ENCODE measurements at places on chromosomes 7 and 10.

GRCh38 chr7:120060875-120061274 lies 212.1 kb upstream of the KCND2 start:
- no peak for DNase-seq

DNA sequence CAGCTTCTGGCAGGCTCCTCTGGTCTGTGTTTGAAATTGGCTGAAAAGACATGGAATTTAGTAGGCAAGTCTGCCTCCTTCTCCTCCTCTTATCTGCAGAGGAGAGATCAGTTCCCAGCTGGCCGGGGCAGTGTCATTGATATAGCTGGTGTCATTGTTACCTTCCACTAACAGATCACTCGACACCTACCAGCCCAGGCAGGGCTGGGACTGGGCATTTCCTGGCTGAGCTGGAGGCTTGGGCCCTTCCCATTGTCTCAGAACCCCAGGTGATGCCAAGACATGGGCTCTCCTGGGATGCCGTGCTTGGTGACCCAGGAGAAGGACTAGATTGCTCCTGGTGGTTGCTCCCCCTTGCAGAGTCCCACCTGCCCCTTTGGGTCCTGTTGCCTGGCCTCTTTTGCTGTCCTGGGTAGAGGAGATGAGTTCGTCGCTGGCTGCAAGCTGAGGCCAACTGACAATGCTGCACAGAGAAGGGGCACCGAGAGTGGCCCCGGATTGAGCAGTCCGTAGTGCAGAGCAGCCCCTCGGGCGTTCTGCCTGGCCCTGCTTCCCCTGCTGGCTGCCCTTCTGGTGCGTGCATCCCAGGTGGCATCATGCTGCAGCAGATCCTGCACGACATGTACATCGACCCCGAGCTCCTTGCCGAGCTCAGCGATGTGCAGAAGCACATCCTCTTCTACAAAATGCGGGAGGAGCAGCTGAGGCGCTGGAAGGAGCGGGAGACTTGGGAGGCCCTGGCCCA lies at the start of gene SH2D4B:
Gene SH2D4B, plus strand, starts transcription at position 167 of the 745 bp plus-strand sequence. Its CDS starts 430 bp downstream, at position 597.
- no peak for DNase-seq

GRCh38 chr7:24767878-24768569 lies 10.8 kb upstream of the GSDME start:
- DNase-seq: peak; percentile 5

DNA sequence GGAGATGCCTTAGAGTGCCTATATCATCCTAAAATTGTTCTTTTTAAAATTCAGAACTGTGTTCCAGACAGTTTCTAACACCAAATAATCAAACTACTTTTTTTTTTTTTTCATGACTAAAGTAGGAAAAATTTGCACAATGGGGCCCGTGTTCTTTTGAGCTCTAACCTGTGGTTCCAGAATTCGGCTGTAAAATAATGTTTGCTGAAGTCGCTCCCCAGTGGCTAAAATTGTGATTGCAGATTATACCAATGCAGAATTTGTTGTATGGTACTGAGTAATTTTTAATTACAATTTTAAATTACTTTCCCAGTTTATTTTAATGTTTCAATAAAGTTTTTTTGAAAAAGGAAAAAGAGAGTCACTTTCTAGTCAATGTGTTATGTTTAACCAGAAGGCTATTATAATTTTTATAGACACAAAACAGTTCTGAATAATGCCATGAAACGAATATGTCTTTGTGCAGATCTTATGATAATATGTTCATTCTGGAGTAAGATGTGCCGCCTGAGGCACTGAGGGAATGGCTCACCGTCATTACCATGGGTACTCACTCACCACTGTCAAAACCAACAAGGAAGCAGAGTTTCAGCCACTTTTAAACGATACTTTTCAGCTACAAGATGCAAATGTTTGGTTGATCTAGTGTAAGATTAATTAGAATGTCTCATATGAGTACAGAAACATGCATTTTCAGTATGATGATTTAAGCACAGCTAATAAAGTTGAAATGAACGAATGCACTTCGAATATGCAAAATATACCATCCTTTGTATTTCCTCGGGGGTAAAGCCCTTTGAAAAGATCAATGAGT lies 173.6 kb downstream of the PRKCQ start:
- no peak for DNase-seq

DNA sequence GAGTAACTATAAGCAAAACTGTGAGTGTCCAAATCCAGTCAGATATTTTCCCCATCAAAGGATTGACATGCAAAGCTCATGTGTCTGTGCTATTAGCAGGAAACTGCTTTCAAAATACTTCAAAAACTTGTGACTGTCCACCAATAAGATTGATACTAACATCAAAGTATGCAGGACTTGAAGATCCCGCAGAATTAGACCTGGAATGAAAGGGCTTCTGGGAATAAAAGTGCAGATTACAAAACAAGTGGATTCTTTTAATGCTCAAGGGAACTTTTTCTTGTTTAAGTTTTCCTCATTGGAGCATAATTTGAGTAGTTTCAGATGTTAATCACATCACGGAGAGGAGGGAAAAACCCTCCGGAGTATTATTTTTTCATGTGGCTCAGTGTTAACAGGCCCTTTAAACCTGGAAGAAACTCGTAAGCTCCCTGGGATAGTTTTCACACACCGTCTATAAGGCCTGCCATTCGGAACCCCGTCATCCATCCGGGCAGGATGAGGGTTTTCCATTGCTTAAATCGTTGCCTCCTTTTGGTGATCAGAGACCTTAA lies 33.9 kb upstream of the MKX start:
- DNase-seq: no peak

DNA sequence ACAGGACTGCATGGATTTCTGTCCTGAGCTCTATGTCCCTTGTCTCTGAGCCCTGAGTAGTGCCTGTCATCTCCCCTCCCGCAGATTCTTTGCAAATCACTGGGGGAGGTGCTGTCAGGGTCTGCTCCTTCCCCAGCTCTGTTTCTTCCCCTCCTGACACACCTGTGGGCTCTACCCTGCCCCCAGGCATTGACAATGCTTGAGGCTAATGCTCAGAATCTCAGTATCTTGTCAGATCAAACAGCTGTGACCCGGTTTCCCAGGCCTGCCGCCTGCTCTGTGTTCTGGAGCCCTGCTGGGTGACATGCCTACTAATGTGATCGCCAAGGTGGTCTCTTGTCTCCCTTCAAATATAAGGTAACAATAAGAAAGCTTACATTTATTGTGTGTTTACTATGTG lies 209.0 kb downstream of the POU6F2 start:
- no peak for DNase-seq

DNA sequence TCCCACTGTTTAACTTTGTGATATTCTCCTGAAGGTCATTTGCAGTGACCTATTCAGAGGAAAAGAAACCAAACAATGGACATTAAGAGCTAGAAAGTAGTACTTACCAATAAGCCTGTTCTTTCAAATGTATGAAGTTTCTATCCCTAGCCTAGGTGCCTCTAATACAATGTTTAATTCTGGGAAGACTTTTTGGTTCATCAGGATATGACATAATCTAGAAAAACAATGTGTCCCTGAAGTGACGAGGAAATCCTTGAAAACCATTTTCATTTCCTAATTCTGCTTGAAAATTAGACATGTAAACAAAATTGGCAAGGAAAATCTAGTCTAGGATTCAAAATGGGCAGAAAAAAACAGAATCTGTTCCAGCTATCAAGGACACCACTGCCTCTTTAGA lies 36.1 kb downstream of the ARHGAP19 start:
- DNase-seq: no peak

DNA sequence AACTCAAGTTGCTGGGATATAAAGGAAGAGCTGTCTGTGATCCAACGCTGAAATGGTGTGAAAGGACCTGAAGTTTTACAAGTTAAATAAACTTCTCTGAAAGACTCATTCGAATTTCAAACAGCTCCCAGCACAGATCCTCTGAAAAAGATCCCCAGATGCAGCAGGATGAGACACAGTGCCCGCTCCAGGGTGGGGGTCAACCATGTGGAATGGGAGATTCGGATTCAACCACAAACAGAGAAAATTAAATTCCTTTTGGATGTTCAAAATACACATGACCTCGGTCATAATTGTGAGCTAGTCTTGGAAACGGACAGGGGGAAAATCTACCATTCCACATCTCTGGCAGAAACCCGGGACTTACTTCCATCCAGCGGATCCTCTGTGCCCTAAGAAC lies 119.6 kb downstream of the PRKAG2 start:
- DNase-seq: no peak

DNA sequence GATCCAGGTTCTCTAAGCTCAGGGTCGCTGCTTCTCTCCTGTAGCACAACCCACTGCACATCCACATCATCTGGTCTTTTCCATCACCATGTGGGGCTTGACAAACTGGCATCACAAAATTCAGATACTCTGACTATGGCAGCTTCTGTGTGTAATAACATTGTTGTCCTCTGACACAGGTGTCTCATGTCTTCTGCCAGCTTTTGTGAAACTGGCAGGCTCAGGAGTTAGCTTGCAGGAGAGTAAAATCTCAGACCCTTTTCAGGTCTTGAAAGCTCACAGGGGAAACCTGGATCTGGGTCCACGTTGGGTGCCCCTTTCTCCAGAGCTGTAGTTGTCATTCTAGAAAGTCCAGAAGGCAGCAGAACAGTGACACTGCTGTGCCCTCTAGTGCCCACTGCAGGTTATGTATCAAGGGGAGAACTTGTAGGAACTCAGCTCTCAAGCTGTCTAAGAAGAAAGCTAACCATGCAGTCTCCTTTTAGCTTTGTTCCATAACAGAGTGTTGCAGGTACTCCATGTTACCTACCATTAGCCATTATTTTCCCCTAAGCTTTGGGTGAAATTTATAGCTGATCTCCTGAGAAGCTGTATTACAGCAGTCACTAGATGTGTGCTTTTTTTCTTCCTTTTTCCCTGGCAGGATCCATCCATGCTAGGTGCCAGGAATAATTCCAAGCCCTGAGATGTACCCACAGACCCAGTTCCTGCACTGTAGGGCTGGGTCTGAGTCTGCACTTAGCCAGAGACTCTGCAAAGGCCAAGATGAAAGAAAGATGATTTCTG lies 102.7 kb downstream of the ZNF248 start:
- peak; percentile 30 for DNase-seq

DNA sequence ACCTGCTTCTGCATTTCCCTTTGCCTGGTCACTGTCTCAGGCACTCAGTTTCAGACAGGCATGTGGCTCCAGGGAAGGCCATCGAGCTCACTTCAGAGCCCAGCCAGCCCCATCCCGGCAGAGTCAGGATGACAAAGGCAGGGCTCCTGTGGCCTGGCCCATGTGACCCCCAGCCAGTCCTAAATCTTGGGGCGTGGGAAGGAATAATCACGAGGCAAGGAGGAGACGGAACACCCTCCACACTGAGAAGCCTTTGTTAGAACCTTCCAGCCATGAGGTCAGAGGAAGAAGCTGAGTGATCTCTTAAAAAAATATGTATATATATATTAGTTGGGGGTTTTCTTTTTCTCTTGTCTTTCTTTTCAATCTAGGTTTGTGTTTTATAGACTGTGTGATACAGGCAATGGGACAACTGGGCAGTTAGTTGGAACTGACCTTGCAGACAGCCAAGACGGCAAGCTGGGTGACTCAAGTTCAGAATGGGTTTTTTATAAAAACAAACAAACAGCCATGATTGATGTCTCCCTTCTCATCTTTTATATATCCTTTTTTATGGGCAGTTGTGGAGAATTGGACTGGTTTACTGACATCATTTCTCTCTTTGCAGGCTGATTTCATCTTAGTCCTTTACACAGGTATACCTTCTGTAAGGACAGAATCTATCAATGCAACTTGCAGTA lies 60.8 kb downstream of the CHN2 start:
- no peak for DNase-seq

DNA sequence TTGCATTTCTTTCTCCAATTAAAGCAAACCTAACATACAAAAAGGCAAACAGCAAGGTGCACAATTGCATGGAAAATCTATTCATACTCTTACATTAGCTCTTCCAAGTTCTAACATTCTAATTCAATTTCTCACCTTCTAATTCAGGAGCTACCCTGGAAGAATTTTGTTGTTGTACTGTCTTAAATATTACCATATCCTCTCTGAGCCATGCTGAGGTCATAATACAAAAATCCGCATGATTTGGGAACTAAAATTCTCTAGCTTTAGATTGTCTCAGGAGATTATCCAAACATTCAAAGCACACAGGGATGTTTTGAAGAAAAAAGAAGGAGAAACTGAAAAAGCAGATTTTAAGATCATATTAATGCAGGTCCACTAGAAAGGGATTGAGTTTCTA lies 229.9 kb downstream of the KIAA1217 start:
- no peak for DNase-seq

DNA sequence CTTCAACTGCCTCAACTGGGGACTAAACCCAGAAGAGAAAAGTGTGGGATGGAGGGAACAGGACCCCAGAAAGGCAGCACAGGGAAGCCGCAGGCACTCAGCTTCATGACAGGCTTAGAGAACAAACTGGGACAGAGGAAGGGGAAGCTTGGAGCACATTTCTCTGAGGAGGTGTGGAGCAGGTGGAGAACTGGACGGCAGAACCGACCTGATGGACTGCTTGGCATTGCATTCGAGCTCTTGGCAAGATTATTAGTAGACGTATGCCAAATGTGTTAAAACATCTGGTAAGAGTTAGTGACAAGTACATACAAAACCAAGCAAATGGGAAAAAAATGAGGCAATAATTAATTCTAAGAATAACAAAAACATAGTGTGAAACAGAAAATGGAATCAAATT lies 335.7 kb downstream of the SFMBT2 start:
- no peak for DNase-seq

DNA sequence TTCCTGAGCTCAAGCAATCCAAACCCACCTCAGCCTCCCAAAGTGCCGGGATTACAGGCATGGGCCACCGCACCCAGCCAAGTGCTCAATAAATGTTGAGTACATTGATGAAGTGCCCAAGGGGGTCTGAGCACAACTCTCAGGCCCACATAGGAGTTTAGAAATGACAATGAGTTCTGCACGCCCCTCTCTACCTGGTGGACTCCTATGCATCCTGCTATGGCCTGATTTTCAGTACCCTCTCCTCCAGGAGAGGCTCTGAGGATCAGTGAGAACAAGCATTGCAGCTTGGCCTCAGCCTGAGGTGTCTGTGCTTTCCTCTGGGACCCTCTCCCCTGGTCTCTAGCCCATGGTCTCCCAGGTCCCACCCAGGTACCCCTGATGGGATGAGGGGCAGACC lies 20.9 kb upstream of the GRIFIN start:
- no peak for DNase-seq

DNA sequence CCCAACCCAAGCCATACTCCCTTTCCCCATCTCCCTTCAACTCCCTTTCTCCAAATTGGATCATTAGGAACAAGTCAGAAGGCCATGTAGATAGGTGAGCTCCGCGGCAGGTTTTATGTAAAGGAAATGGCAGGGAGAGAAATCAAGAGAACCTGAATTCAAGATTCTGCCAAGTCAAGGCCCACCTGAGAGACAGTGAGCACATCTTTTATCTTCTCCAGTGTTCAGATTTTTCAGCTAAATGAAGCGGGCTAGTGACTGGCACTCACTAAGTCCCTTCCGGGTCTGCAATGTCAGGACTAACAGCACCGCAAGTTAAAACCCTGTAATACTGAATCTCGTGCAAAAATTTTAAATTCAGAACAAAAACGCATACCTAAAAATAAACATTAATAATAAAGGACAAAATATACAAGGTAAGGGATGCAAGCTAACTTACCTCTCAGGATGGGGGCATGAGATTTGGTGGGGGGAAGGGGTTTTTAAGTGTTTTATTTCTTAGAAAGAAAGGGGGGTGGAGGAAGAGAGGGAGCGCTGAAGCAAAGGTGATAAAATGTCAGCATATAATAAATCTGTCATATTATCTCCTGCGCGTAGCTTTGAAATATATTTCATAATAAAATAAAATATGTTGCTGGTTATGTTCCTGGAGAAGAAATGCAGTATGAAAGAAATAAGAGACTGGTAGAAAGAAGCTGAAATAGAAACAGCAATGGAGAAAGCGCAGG lies 17.6 kb downstream of the TCAF1 start:
- DNase-seq: no peak

Measured in NCI-H524 (cell line).